GM19239 (cell line): ENCODE measurements at places on chromosomes 3 and 15.
A peak's percentile ranks its signal among the peaks of the same experiment; 100 is the strongest.

DNA sequence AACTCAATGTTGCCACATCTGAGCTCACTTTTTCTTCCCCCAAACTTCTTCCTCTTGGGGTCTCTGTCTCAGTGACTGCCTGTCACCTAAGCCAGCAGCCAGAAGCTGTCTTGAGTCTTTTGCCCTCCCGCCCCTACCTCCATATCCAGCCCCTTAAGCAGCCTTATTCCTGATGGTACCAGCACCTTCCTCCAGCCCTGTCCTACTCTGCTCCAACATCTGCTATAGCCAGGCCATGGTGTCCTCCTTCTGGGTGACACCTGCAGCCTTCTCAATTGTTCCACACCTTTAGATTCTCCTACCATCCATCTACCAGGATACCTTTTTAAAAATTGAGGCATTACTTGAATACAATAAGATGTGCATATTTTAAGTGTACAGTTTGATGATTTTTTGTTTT is 53.8 kb downstream of the EPHB3 start:
- no peak for DNase-seq

GRCh38 chr3:163382183-163382582 is 1696.1 kb downstream of the SI start:
- DNase-seq, result no peak

DNA sequence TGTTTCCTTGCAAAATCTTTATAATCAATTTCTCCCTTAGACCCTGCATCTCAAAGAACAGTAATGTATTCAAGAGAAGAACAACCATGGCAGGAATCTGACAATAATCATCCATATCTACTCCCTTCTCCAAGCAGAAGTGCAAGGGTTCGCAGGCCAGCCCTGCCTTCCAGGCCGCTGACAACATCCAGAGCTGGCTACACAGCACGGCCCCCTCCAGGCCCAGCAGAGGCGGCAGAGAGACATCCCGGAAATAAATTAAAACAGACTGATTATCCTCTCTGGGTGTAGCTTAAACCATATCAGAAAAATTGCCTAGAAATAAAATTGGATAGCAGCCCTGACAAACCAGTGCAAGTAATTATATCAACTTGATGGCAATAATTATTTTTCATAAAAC is 223.3 kb downstream of the FAM43A start:
- no peak for DNase-seq

- no peak for DNase-seq
Measured at GRCh38 chr3:182046166-182046764, 334.5 kb downstream of the SOX2 start.

DNA sequence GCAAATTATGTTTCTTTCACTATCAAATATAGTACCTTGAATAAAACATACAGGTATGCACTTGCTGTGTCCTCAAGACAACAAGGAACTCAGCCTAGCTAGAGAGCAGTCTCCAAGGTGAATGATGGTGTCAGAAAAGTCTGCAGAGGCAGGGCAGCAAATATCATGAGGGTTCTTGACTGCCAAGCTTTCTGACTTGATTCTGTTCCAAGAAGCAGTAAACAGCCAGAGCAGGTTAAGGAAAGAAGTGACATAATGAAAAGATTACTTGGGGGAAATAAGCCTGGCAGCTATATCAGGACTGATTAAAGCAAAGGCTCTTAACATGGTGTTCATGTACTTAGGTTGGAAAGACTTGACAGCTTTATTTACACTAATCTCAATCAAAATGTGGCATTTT is 192.2 kb upstream of the GADL1 start:
- no peak for DNase-seq

DNA sequence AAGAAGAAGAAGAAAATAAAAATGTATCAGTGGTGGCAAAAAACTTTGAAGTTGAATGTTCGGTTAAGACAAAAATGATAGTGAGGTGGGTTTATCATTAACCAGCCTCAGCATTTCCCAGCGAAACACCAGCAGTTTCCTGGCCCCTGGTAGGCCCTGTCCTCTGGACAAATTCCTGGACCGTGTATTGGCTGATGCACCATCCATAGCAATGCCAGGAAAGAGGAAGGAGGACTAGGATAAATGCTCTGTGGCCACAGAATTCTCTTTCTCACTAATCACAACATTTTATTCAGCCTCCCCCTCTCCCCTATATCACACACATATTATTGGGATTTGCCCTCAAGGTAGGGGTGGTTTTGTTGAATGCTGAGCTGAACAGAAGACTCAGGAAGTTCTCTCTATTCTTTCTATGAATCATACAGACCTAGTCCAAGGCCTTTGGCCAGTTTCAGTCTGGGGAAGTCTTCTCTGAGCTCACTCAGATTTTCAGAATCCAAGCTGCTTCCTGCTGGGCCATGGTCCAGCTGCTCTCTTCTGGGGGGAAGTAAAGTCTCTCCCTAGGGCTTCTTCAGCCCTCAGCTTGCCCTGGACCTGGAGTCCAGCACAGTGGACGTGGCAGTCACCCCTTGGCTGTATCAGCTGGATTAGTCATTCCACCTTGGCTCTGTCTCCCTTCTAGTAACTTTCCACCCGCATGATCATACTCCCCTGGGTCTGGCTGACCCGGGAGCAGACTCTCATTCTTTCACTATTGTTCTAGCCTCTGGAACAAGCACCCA is 27.6 kb downstream of the SLC28A1 start:
- DNase-seq, result no peak

DNA sequence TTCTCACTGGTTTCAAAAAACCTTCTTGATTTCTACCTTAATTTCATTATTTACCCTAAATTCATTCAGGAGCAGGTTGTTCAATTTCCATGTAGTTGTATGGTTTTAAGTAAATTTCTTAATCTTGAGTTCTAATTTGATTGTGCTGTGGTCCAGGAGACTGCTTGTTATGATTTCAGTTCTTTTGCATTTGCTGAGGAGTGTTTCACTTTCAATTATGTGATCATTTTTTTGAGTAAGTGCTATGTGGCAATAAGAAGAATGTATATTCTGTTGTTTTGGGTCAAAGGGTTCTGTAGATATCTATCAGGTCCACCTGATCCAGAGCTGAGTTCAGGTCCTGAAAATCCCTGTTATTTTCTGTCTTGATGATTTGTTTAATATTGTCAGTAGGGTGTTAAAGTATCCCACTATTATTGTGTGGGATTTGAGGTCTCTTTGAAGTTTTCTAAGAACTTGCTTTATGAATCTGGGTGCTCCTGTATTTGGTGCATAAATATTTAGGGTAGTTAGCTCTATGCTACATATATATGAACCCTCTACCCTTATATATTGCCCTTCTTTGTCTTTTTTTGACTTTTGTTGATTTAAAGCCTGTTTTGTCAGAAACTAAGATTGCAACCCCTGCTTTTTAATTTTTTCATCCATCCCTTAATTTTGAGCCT is 158.4 kb upstream of the TPRG1 start:
- DNase-seq, result no peak

DNA sequence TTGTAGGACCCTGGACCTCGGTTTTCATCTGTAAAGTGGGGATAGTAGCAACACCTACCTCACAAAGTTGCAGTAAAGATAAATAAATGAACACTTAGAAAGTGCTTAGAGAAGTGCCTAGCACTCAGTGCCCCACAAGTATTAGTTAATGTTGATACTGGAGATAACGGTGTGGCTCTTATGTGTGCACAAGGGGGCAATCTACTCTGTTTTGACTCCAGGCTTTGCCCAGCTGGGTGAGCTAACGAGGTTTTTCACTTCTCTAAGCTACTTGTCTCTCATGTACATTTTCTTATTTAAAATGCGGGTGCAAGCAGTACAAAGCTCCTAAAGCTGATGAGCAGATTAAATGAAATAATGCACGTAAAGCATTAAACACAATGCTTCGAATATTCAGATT is 193.5 kb upstream of the ICE2 start:
- no peak for DNase-seq

DNA sequence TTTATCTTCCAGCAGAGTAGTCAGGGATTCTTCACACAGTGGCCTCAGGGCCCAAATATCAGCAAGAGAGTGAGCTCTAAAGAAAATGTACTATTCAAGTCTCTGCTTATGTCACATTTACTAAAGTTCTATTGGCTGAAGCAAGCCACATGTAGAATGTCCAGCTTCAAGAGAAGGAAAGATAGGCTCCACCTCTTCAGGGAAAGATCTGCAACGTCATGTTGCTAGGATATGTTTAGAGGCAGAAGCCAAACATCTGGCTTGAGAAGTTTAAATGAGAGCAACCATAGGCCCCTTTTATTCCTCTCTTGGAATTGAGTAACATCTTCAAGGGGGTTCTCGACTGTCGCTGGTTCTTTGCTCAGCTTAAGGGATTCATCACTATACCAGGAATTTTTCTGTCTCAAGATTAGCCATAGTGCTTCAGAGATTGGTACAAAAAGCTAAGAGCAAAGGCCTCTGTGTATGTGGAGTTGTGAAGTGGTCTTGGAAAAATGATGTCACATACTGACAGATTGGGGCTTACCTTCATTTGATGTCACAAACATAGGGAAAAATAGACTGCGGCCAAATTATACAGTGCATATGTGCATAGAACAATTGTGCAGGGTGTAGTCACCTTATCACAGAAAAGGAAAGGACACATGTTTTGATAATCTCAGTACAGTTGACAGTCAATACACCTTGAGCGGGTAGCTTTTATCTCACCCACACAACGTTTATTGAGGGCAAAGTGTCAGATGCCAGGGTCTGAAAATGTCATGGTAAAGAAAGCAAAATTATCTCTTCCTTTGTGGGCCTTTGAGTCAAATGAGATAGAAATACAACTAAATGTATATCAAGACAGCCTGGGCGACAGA is 11.3 kb upstream of the THRB start:
- DNase-seq, result no peak

DNA sequence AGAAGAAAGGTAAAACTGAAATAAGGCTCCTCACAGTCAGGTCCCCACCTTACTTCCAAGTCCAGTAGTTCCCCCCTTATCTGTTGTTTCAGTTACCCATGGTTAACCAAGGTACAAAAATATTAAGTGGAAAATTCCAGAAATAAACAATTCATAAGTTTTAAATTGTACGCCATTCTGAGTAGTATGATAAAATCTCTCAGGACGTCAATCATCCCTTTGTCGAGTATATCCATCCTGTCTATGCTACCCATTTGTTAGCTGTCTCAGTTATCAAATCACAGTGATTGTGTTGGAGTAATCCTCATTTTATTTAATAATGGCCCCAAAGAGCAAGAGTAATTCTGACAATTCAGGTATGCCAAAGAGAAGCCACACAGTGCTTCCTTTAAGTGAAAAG is 43.9 kb downstream of the LRRFIP2 start:
- no peak for DNase-seq

- DNase-seq, result peak; percentile 12
Measured at GRCh38 chr3:129824926-129825541, 68.5 kb downstream of the TMCC1 start.

DNA sequence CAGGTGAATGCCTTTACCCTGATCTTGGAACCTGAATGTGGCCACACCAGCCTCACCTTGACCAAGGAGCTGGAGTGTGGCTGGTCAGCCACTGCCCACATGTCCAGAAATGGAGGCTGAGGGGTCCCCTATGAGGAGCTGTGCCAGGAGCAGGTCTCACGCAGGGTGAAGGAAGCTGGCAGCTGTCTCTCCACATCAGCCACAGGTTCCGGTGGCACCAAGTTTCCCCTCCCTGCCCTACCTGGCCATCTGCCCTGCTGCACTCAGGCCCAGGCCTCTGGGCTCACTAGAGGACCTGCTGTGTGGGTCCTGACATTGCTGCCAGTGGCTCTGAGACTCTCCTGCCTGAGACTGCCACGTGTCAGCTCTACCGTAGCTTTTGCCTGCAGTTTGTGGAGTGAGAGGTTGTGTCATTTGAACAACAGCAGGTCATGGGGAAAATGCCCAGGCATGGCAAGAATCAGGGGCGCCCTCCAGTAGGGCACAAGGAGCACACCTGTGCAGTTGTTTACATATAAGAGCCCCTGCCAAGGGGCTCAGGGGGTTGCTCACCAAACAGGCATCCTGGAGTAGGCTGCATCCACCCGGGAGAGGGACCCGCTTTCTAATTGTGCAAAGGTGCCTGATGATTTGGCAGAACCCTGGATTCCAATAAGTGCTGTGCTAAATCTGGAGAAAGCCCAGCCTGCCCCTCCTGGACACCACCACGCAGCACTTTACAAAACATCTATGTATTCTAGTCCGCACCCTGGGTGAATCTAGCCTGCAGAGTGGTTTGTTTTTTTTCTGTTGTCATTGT is 258.5 kb upstream of the TLE3 start:
- no peak for DNase-seq

- no peak for DNase-seq
Measured at GRCh38 chr3:3443482-3443881, 264.0 kb upstream of the CRBN start.

DNA sequence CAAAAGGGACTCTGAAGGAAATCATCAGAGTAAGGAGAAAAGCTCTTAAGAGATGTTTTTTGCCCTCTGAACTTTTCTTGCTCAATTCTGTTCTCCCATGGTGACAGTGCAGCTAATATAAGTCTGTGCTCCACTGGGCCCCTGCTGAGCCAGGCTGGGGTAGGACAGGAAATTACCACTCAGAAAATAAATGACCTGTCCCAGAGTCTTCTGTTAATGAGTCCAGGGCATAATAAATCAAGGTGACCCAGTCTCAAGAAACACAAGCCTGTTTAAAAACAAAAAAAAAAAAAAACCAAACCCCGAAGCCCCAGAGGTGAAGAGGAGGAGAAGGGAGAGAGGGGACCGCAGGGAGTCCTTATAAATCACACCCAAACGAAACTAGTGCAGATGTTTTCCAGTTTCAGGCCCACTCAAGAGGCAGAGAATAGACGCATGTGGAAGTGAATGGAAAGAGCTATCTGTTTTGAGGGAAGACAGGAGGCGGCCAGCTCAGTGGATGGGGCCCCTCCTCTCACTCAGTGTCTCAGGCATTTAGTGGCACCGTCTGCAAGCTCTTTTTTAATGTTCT is 59.8 kb upstream of the BOC start:
- DNase-seq, result no peak
